ENCODE measurements at places on chromosomes 3 and 15.

DNA sequence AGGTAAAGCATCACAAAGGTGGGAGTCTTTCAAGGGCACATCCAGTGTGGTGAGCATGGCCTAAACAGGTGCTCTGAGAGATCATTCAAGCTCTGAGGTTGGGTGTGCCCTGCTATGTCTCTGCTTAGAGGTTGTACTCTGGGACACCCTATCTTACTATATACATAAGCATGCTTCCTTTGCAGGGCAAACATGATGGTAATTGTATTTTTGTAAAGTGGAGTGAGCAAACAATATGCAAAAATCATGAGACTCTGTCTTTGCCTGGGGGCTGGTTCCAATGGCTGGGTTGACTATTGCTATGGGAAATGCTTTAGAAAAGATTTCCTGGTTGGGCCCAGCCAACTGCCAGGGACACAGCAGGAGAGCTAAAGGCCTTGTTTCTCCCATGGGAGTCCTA lies 315.1 kb upstream of the TLE3 start:
- DNase-seq = no peak

- DNase-seq = no peak
Observed at GRCh38 chr3:47912006-47912504, 104.2 kb downstream of the MAP4 start.

- no peak for DNase-seq
Observed at GRCh38 chr3:173351886-173352285, 45.7 kb upstream of the NLGN1 start.

GRCh38 chr3:171206283-171206682 lies 179.8 kb upstream of the SLC2A2 start:
- no peak for DNase-seq

- no peak for DNase-seq
Observed at GRCh38 chr15:57555270-57555669, 36.4 kb upstream of the MYZAP start.

DNA sequence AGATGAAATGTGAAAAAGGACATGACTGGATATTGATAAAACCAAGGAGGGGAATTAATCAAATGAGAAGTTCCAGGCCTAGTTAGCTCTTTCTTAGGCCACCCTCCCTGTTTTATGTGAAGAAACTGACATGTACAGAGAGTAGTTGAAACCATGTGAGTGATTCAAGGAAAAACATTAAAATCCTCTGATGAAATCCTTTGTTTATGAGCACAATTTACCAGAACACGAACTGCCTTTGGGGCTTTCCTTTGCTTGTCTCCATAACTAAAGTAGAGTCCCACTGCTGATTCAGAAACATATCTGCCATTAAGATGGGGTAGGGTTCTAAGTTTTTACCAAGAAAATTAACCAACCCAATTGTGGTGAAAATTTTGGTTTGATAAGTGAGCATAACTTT lies 558.3 kb downstream of the NR2F2 start:
- DNase-seq = no peak

- no peak for DNase-seq
Observed at GRCh38 chr3:136602818-136603217, 149.4 kb downstream of the STAG1 start.

- no peak for DNase-seq
Observed at GRCh38 chr3:127735767-127736693, 63.3 kb downstream of the ABTB1 start.

DNA sequence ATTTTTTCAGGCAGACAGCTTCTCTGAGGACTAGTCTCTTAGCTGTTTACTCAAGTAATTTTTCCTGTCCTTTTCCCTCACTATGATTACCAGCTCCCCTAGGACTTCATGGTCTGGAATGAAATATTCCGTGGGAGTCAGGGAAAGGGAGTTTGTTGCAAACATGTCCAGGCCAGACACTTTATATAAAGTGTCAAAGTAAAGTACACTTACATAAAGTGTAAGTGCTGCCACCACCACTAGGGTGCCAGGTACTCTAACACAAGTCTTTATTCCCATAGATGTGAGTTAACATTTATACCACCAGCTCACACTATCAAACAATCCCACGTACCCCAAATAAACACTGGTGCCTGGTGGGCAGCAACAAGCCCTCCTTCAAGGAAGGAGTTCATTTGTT lies 179.8 kb downstream of the SNRPN start:
- DNase-seq = no peak

GRCh38 chr3:169508426-169508825 lies 155.1 kb downstream of the MECOM start:
- no peak for DNase-seq

DNA sequence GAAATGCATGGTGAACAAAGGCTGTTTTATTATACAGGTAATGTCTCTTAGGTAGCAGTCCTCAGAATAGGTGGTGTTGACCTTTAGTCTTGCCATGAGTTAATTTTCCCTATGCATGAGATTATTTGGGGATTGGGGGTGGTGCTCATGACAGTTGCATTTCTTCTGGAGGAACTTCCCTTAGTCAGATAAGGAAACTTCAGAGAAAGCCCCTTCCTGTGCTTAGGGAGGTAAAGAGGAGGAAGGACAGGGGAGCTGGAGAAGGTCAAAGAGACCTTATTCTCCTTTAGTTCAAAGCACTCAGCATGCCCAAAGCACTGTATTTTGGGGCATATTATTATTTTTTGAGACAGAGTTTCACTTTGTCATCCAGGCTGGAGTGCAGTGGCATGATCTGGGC lies 47.7 kb downstream of the ZBTB11 start:
- no peak for DNase-seq

DNA sequence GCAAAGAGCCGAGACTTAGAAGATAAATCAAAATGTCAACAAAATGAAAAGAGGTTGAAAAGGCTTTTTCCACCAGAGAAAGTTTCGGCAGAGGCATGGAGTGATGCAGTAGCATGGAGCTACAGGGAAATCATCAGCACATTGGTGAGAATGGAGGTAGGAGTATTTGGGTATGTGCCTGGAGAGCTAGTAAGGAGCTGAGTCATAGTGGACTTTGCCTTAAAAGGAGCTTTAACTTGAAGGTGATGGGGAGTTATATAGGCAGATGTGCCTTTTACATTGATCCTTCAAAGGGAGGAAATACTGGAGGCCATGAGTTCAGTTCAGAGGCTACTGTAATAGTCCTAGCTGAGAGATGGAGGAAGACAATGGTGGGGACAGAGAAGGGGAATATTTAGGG lies 44.3 kb downstream of the IL5RA start:
- no peak for DNase-seq

DNA sequence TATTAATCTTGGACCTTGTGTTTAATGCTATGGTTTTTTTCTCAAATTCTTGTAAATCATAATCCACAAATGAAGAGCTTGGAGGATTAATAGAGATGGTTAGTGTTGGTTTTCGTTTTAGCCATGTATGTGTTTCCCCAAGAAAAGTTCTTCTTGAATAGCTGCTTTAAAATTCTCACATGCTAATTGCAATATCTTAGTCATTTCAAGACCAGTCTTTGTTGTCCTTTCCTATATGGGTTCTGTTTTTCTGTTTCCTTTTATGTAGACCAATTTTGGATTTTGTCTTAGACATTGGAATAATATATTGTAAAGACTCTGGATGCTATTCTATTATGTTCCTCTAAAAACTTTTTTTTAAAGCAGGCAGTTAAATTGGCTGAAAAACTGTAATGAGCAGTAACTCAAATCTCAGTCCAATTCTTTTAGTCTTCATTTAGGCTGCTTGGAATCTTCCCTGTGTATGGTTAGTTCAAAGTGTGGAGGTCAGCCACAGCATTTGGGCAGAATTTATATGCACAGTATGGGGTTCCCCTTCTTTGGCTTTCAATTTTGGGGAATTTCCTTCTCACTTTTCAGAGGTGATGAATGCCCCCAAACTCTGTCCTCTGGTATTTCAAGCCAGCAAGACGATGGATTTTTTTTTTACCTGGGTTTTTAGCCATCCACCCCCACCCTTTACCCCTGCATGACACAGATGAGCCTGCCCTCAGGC lies 39.1 kb upstream of the DNAJC13 start:
- DNase-seq = no peak

GRCh38 chr3:160707187-160707794 lies 30.3 kb downstream of the ARL14 start:
- DNase-seq = no peak

DNA sequence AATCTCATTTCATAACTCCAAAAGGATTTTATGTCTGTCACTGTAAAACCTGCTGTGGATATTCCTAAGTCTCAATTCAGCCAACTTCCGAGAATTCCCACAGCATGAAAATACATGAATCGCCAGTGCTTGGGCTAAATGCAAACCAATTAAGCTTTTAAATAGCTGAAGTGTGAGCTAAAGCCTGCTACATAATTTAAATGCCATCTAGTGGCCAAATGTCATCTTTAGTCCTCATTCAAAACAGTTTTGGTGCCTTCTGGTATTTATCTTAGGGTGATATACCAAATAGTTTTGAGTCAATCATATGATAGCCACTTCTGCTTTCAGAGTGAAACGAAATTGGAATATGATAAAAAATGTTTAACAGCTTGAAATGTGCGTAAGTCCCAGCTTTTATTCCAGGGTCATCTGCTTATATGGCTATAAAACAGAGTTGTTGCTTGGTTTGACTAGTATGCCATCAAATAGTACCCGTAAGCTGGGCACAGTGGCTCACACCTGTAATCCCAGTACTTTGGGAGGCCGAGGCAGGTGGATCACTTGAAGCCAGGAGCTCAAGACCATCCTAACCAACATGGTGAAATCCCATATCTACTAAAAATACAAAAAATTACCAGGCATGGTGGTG lies 41.8 kb upstream of the CCNL1 start:
- DNase-seq = no peak

DNA sequence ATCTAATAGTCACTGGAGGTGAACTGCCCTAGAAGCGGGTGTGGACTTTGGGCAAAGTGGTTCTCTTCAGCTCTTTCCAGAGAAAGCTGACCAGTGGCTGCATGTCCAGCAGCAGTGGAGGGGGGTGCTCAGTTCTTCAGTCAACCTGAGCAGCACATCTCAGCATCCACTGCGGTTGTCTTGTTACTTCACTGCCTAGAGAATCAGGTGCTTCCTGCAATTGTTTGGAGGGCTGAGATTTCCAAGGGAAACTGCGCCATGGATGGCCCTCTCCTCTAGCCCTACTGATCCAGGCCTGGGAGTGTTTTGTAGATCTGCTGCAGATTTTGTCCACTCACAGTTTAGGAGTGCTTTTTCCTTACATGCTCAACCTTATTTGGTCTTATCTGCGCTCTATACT lies 65.6 kb upstream of the CFAP161 start:
- no peak for DNase-seq

GRCh38 chr15:95715906-95716656 lies 614.4 kb upstream of the NR2F2 start:
- DNase-seq = no peak

DNA sequence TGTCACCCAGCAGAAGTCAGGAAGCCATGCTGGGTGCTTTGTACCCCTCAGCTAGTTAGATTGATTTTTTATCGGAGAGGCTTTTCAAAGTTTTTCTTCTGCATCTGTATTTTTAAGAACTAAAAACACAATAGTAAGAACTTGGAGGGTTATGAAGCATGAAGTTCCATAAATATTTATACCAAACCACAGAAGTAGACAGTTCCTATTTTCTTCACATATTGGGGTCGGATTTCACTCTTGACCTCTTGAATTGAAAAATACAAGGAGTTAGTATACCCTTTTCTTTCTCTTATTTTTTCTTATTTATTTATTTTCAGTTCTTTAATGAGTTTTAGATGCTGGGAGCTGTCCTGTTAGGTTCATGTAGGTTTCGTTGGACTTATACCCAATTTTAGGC lies 35.1 kb downstream of the SLC25A26 start:
- DNase-seq = no peak

- no peak for DNase-seq
Observed at GRCh38 chr3:123405936-123406510, 42.9 kb downstream of the ADCY5 start.

GRCh38 chr3:155676252-155676981 lies 68.5 kb downstream of the PLCH1 start:
- no peak for DNase-seq

GRCh38 chr15:48456134-48456533 lies 124.9 kb downstream of the DUT start:
- no peak for DNase-seq

- DNase-seq = peak; percentile 84
Observed at GRCh38 chr15:69793781-69794451, 303.8 kb downstream of the TLE3 start.

- no peak for DNase-seq
Observed at GRCh38 chr15:60101416-60101815, 97.3 kb downstream of the FOXB1 start.

- no peak for DNase-seq
Observed at GRCh38 chr15:40471808-40472150, 995 bp downstream of the CHST14 start.

DNA sequence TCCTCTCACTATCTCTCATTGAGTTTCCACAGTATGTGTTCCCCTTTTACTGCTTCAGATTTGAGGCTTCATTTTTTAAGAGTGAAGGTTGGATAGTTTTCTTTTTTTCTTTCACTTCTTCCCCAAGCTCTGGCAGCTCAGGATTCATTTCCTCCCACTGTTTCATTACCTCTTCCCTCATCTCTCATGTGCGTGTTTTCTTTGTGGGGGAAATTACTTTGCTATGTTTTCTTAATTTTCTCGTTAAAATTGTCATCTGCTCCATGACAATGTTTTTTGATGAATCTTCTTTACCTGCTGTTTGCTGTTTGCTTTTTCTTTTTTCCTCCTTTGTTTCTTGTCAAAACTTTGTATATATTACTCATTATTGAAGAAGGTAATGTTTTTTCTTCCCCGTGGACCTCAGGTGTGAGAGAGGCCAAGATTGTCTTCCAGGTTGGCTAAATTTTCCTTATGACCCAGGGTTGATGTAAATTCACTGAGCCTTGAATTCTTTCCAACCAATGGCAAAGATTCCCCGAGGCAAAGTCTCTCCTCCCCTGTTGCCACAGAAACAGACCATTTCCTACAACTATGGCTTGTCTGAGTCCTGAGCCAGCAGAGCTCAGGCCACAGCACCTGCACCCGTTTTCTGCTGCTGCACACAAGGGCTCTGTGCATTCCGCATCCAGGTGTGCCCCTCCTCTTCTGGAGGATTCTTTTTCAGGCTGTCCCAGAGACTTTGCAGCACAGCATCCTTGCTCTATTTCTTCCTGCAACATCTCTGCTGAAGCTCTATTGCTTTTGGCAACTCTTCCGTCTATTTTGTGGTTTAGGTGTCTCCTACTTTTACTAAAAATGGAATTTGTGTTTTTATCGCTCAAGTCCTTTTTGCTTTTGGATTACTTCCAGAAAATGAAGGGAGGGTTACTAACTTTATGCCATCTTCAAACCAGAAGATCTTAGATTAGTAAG lies 66.1 kb downstream of the NOX5 start:
- no peak for DNase-seq

DNA sequence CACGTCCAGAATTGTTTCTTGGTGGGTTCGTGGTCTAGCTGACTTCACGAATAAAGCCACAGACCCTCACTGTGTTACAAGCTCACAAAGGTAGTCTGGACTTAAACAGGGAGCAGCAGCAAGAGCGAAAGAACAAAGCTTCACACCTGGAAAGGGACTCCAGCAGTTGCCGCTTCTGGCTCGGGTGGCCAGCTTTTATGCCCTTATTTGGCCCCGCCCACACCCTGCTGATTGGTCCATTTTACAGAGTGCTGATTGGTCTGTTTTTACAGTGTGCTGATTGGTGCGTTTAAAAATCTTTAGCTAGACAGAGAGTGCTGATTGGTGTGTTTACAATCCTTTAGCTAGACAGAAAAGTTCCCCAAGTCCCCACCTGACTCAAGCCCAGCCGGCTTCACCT lies 194.2 kb upstream of the NDN start:
- DNase-seq = no peak

- no peak for DNase-seq
Observed at GRCh38 chr15:77516076-77516475, 95.4 kb downstream of the HMG20A start.

All from vagina (tissue), 2 donors.